CD4-positive, alpha-beta T cell (primary cell): ENCODE measurements at places on chromosomes 7 and 10. TPM values are rescaled to one million over a fixed set of nuclear protein-coding genes. Genes with fewer than 3 reads are reported as not detected.

DNA sequence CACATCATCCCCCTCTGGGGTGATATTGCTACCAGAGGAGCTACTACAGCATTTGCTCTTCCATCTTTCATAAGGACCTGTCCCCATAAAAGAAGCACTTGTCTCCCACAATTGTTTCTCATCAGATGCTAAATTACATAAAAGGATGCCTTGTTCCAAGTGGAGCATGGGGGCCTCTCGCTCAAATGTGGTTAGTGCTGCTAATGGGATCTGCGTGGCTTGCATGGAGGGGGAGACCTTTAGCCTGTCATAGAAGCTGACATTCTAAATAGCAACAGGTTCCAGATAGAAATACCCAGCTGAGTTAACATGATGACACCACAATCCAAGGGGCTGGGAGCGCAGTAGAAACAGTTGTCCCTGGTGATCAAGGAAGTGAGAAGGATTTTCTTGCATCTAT, 257.9 kb downstream of the SFMBT2 start:
- H3K4me1 ChIP-seq: no peaks in the 10 kb centered on the region
- H3K36me3 ChIP-seq: no peaks in the 10 kb centered on the region
- H3K27me3 ChIP-seq: no peaks in the 10 kb centered on the region
- no peak for DNase-seq
- no peak overlapping the region for H3K27ac ChIP-seq

DNA sequence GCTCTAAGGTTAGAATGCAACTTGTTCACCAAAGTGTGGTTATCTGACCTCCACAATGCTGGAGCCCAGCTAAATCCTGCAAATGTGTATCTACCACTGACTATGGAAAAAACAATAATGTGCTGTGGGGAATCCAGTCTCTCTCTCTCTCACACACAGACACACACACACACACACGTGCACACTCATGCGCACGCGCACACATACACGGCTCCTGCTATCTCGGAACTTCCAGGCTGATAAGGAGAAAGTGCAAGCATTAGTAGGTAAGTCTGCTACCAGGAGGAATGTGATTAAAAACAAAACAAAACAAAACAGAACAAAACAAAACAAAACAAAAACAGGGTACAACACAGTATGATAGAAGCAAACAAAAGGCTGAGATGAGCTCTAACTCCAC, 205.2 kb downstream of the FRMD4A start:
- H3K4me1 ChIP-seq: no peaks in the 10 kb centered on the region
- no peaks in the 10 kb centered on the region for H3K27me3 ChIP-seq
- no peaks in the 10 kb centered on the region for H3K36me3 ChIP-seq
- H3K27ac ChIP-seq: no peak overlapping the region
- H3K4me3 ChIP-seq: no peak overlapping the region

DNA sequence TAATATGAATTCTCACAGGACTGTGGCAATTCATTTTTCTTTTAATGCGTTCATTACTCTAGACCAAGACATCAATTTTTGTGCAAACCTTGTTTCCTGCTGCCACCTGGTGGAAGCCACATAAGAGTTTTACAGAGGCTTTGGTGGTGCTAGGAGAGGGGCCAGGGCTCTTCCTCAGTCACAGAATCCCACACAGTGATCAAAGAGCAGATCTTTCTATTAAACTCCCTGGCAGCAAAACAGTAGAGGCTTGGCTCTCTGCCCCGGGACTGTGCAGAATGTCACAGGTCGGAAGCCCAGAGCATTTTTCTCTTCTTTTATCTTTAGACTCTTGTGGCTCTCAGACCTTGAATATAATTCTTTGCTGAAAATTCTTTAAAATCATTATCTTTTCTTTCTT, 506.4 kb upstream of the C7orf33 start:
- H3K4me1 ChIP-seq: no peaks in the 10 kb centered on the region
- no peak overlapping the region for H3K4me3 ChIP-seq
- DNase-seq: no peak
- no peak overlapping the region for H3K27ac ChIP-seq
- H3K27me3 ChIP-seq: no peaks in the 10 kb centered on the region

DNA sequence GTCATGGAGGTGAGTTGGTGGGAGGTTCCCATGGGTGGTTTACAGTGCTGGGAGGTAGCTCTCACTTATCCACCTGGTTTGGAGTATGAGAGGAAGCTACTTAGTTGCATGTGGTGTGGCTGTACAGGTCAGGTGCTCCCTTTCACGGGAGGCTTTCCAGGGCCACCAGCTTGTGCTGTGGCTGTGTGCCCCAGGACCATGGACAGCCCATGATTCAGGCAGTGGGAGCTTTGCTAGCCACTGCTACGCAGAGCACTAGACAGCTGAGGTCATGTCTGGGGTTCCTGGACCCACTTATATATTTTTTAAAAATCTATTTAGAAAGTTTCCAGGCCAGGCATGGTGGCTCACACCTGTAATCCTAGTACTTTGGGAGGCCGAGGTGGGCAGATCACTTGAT, 42.5 kb upstream of the KCNMA1 start:
- H3K36me3 ChIP-seq: no peaks in the 10 kb centered on the region
- no peak overlapping the region for H3K4me3 ChIP-seq
- H3K27me3 ChIP-seq: peaks cover 2% of the 10 kb centered on the region
- DNase-seq: no peak
- no peak overlapping the region for H3K27ac ChIP-seq
- H3K4me1 ChIP-seq: no peaks in the 10 kb centered on the region

Gene INTS15
- 39.3 TPM for total RNA-seq

Gene AGR2
- not detected for total RNA-seq
